AG04449 (cell line): ENCODE measurements at places on chromosomes 6 and 20.

DNA sequence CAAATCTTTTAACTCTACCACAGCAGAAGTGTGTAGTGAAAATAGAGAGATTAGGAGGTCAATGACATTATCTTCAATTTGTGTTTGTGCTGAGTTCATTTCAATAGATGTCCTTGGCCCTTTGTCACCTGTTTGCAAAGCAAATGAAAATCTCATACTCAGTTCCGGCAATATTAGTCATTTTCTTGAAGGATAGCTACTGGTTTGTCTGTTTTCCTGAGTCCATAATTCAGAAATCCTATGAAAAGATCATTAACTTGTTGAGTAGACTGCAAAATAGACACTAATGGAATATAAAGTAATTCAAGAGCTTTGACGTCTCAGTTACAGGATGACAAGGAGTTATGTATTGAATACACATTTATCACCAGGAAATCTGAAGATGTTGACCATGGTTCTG is 821.1 kb upstream of the FLRT3 start:
- DNase-seq: no peak

GRCh38 chr20:61042506-61043385 is 209.3 kb upstream of the CDH4 start:
- DNase-seq: no peak

GRCh38 chr6:93927731-93928130 is 508.4 kb upstream of the EPHA7 start:
- no peak for DNase-seq

DNA sequence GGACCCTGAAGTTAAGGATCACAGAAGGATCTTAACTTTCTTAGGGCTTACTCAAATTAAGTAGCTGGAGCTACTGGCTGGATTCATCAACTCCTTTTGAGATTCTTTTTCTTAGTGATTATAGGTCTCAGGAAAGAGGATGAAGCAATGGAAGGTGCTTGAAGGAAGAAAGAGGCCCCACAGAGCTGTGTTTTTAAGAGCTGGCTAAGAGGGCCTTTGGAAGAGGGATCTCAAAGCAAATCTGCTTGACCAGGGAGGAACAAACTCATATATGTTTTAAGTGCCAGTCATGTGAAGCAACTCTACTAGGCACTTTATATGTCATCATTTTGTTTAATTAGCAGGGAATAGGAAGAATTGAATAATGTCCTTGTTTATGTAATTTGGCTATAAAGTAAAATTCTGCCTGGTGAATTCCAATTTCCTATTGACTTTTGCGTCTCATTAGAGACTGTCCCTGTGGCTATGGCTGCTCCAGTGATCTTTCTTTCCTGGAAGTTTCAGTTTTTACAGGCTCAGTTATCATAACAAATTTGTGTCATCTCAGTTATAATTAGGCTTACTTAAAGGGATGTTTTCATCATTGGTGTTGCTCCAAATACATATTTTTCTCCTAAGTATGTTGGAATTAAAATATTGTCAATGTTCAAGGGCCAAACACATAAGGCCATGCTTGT is 222.8 kb upstream of the CITED2 start:
- DNase-seq: no peak

GRCh38 chr6:146345598-146345997 is 198.0 kb upstream of the RAB32 start:
- no peak for DNase-seq

DNA sequence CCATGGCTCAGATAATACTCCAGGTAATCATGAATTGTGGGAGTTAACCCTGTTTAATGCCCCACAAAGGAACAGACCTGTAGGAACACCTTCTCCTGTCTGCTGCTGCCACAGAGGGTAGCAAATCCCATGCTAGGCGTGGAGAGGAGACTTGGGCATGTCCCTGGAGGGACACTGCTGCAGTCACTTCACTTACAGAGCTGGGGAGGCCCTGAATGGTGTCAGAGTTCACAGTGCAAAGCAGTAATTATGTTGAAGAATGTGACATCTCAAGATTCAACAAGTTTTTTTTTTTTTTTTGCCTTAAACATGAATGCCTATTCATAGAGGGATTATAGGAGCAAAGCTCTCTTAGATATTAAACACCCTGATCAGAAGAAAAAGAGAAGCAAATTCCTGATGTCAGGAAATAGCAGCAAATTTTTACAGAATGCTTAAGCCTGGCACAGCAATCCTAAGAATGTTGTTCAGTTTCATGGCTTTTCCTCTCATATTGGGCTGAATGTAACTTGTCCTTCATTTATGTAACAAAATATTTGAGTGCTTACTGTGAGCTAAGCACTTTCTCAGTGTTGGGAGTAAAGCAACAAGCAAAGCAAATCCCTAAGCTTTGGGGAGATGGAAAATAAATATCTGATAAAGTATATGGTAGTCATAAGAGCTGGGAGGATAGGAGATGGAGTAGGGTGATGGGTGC is 45.0 kb downstream of the CARMIL1 start:
- no peak for DNase-seq

DNA sequence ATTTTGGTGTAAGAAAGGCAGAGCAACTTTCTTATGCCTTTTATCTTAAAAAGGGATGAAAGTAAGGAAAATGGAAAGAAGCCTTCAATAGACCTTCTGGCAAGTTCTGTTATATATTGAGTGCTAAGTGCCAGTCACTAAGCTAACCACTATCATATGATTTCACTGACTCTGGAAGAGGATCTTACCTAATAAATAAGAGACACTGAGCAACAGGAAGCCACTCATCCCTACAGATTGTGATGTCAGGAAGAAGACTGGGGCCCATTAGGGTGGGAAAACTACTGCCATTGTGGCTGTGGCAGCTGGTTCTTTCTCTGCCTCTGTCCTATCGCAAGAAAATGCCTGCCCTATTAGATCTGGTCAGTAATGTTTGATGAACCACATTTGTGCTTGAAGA is 89.6 kb downstream of the AIG1 start:
- DNase-seq: no peak

GRCh38 chr6:133906050-133906449 is 17.1 kb downstream of the TCF21 start:
- no peak for DNase-seq

- DNase-seq: no peak
These were observed 25.6 kb downstream of the TOP1 start for GRCh38 chr20:41054070-41054846.

GRCh38 chr20:37475252-37475651 is 45.8 kb upstream of the NNAT start:
- DNase-seq: no peak

- no peak for DNase-seq
These were observed at the start of gene ZBP1 for GRCh38 chr20:57620274-57620990. TSS of gene ZBP1 (minus strand) at chr20:57620426. CDS start at chr20:57620295, 131 bp downstream.

- no peak for DNase-seq
These were observed 14.3 kb upstream of the SPAG4 start for GRCh38 chr20:35600993-35601973.

DNA sequence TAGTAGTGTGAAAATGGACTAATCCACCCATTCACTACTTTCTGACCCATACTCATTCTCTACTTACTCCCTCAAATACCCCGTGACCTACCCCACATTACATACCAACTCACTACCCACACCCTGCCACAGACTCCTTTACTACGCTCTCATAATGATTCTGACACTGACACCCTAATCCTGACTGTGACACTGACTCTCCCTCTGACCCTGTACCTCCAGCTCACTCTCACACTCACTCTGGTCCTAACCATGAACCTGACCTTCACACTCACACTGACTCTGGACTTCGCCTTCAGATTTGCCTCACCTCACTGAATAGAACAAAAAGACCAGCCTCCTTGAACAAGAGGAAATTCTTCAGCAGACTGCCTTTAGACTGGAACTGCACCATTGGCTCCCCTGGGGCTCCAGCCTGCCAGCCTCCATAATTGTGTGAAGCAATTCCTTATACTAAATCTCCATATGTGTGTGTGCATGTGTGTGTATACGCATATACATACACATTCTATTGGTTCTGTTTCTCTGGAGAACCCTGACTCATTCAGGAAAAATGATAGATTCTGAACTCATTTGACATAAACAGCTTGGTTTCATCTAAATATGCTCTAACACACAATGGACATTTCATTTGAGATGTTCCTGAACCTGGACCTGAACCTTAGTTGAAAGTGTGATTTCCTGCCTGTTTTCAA is 10.5 kb upstream of the ZNF343 start:
- DNase-seq: peak; percentile 44

- no peak for DNase-seq
These were observed 153.1 kb downstream of the GMPR start for GRCh38 chr6:16391451-16391912.

DNA sequence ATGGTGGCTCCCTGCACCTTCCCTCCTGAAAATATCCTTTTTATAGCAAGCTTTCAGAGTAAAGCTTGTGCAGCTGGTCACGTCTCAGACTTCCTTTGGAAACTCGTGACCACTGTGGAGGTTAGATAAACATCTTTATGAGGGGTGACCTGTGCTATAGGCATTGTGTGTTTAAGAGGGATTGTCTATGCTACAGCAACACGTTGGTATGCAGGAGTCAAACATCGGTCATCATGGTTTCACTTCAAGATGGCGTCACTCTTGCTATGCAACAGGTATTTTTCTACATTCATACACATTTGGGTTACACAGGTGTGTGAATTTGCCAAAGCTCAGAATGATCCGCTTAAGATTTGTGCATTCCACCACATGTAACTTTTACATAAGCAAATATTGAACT is 14.6 kb upstream of the BLCAP start:
- no peak for DNase-seq

GRCh38 chr6:907928-908327 is 215.0 kb upstream of the EXOC2 start:
- DNase-seq: no peak

DNA sequence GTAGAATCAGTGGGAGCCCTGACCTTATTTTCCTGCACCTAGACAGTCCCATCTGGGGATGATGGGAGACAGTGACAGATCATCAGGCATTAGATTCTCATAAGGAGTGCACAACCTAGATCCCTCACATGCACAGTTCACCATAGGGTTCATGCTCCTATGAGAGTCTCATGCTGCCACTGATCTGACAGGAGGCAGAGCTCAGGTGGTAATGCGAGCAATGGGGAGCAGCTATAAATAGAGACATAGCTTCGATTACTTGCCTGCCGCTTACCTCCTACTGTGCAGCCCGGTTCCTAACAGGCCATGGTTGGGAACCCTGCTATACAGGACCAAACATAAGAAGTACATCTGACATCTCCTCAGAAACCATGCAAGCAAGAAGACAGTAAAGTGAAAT is 31.5 kb upstream of the ASF1A start:
- no peak for DNase-seq

GRCh38 chr6:96157018-96157565 is 141.3 kb downstream of the FUT9 start:
- no peak for DNase-seq

DNA sequence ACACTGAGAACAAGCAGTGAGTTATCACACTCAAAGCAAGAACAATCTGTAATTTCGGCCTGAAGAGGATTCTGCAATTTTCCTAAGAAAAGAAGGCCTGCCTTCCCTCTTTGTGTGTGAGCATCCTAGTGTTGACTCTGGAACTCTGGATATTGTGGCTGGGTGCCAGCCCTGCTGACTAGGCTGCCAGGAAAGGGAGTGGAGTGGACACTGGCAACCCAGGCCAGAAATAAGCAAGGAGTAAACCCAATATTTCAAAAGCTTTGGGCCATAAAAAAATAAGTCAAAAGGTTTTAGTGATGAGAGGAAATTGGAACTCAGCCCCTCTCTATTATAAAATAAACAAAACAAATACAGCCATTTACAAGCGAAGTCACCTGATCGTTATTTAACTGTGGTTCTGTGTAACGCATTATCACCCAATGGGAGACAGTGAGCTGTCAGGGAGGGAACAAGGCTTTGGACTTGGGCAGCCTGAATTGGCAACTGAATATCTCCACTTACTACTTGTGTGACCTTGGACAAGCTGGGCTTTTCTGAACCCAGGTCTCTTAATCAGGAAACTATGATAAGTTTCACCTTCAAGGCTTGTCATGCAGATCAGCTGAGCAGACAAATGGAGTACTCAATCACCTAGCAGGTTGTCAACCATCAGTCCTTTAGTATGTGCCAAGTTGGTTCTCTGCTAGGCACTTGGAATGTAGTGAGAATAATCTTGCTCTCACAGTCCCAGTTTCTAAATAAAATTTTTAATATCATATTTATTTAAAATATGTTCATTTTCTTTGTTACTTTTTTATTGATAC is 196.2 kb downstream of the PAX1 start:
- no peak for DNase-seq
